ENCODE measurements at places on chromosomes 16 and 17.

DNA sequence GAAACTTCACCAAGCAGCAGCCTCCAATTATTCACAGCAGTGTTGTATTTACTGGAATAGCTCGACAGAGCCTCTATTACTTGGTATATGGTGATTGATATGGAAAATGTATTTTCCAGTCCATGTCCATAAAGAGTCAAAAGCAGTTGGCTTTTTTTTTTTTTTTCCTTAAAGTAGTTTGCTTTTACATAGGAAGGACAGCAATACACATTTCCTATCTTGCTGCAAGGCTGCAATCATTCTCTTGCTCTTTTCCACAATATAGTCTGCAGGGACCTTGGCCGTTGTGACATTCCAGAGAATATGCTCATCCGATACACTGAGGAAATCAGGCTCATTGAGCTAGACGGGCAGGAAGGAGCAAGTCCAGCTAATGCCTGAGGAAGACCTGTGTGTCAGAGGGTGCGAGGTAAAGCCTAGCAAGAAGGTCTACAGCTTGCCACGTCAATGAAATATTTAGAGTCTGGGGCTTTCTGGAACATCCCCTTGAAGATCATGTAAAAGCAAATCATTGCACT lies 131.1 kb downstream of the ENGASE start:
- DNase-seq, result no peak

GRCh38 chr17:75517297-75517865 lies 1.1 kb downstream of the TSEN54 start:
- no peak for DNase-seq

DNA sequence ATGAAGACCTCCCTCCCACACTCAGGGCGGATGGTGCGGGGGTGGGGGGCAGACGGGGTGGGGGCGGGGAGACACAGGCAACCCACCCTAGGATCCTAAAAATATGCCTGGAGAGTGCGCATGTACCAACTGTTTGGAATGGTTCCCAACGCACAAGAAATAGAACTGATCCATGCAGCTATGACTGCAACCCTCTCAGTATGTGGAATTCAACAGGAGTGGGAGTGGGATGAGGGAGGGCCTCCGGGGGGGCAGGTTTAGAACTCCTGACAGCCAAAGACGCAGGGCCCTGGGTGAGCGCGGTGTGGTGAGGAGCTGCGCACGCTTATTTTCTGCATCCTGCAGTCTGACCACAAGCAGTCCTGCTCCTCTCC lies 1.1 kb upstream of the P2RX5 start:
- DNase-seq, result no peak

GRCh38 chr17:28926786-28927185 lies 23.9 kb upstream of the DHRS13 start:
- DNase-seq, result no peak

DNA sequence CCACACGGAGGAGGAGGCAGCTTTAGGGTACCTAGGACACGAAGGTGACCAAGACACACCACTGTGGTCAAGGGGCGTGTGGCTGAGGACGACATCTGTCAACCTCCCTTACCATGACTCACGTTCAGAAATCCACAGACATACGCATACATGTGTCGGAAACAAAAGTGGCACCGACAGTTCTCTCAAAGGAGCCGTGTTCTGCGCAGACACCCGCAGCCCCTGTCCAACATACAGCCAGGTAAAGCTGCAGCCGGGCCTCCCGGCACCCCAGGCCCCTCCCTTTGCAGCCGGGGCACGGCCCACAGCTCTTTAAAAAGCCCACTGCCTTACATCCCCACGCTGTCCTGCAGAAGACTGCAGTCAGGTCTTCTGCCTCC lies 40.5 kb upstream of the KLHDC4 start:
- no peak for DNase-seq

DNA sequence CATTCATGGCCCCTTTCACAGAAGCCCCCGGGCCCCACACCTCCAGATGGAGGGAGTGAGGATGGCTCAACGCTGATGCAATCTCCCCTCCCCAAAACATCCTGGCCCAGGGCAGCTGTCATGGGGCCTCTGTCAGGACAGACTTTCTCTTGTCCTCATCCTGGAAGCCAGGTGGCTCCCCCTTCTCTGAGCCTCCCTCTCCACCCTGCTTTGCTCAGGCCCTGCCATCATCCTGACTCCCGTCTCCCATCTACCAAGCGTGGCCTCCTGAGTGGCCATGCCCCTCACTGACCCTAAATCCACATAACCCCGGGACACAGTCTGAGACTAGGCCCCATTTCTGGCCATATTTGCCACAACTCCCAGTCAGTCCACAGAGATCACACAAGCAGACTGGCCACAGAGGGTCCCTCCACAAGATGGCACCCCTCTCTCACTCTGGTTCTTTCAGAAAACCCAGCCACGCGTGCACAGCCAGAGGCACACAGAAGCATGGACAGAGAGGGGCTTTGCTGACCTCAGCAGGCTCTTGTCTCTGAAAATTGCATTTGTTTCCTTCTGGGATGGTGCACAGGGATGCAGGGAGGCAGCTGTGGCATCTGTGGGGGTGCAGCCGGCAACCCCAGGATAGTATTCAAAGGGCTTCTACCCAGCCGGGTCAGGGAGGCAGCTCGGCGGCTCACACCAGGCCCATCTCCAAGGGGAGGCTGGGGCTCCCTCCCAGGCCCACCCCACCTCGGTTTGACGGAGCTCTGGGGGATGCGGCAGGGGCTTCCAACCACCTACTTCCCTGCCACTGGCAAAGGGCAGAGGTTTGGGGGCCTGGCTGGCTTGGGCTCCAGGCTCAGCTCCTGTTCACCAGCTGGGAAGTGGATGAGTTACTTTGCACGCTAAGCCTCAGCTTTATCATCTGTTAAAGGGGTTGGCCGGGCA lies 16.9 kb downstream of the DOC2B start:
- DNase-seq, result no peak

GRCh38 chr16:78609402-78610274 lies 510.2 kb downstream of the WWOX start:
- no peak for DNase-seq

- DNase-seq, result no peak
These were observed 129.5 kb downstream of the CDH13 start for GRCh38 chr16:82756283-82756599.

DNA sequence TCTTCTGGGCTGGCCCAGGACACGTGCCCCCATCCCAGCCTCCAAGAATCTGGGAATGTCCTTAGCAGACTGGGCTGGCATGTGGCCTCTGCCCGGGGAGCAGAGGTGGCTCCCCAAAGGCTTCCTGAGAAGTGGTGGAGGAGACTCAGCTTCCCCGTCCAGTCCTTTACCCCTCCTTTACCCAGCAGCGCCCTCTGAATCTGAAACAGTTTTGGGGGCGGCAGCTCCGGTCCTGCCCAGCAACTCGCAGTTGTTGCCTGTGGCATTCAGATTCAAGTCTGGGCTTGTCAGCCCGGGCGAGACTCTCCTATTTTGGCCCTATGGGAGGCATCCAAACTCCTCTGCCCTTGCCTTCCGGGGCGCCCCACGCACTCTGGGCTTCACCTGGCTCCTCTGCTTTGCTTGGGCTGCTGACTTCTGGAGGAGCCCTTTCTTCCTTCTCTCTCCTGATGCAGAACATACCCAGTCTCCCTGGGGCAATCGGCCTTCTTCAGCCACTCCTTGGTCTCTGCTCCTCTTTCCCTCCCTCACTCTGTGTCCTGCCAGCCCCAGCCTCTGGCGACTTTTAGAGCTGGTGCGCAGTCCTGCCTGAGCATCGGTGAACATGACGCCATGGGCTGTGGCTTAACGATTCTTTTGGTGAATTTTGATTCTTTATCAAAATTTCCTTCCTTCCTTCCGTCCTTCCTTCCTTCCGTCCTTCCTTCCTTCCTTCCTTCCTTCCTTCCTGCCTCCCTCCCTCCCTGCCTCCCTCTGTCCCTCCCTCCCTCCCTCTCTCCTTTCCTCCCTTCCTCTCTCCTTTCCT lies 55.2 kb downstream of the CMIP start:
- DNase-seq, result peak; percentile 56

DNA sequence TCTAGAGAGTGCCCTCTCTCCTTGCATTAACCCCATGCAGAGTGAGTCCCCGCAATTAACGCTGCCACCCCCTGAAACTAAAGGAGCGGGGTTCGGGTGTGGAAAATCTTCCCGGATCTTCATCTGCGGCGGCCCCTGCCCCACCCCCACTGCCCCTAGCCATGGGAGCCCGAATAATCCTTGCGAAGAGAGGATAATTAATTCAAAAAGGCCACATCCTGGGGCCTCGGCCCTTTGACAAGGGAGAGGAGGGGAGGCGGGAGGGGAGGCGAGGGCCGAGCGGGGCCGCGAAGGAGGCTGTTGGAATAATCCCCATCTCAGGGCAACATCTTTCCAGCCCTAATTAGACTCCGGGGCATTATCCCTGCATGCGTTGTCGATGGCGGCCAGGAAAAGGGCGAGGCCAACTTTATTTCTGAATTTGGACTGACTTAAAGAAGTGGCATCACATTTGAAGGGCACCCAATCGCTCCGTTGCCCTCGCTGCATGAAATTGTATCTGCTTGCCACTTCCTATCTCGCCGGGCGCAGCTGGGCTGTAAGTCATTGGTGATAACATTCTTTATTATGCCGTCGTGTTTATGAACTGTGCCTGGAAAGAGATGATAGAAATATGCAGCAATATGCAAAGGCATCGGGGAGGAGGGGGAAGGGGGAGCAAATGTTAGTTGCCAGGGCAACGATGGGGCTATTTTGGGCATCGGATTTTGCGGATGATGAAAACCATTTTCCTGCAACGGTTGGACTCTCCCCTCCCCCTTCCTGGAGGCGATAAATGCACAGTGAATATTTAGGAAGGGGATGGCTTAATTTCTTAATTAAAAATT lies 387.1 kb upstream of the TNRC6C start:
- DNase-seq, result peak; percentile 62

GRCh38 chr17:27488231-27488630 lies 32.0 kb downstream of the KSR1 start:
- no peak for DNase-seq

GRCh38 chr16:61945511-61945910 lies 90.7 kb downstream of the CDH8 start:
- no peak for DNase-seq

- no peak for DNase-seq
These were observed 33.6 kb upstream of the CCR7 start for GRCh38 chr17:40598619-40599467.
